MG63 (cell line): ENCODE measurements at places on chromosomes 6 and 20. TPM values are rescaled to one million over a fixed set of nuclear protein-coding genes. Genes with fewer than 3 reads are reported as not detected.

- DNase-seq: no peak
Measured at GRCh38 chr6:6559994-6560570, 28.4 kb upstream of the LY86 start.

Gene PRPH2
- total RNA-seq: not detected in 2 replicates

GRCh38 chr6:120116343-120116742, 766.8 kb upstream of the MAN1A1 start:
- no peak for DNase-seq

DNA sequence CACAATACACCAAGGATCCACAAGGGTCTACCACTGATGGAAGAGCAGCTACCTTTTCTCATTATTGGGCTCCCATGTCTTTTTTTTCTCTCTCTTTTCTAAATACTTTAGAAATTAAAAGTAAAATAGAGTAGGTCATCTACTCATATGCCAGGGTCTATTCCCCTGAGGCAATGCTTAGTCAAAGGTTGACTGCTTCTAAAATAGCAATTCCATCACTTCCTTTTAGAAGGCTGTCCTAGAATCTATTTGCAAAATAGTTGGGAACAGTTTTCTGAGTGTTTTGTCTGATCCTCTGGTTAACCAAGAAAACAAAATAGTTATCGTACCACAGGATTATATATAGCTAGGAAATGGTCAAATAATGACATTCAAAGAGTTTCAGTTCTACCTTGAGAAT, 174.1 kb downstream of the COL21A1 start:
- DNase-seq: no peak

DNA sequence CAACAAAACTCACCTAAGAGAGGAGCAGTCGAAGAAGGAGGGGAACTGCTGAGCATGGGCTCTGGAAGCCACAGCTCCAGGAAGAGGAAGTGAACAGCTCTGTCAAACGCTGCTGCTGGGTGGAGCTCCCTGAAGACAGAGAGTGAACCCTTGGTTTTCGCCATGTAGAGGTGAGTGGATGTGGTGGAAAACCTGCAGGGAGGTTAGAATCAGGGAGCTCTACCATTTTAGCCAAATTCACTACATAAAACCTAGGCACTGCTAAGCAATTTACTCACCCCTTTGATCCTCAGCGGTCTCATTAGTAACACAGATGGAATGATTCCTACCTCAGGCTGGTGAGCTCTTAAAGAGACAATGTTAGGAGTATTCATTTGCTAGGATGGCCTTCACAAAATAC, 19.4 kb upstream of the TFAP2A start:
- no peak for DNase-seq

DNA sequence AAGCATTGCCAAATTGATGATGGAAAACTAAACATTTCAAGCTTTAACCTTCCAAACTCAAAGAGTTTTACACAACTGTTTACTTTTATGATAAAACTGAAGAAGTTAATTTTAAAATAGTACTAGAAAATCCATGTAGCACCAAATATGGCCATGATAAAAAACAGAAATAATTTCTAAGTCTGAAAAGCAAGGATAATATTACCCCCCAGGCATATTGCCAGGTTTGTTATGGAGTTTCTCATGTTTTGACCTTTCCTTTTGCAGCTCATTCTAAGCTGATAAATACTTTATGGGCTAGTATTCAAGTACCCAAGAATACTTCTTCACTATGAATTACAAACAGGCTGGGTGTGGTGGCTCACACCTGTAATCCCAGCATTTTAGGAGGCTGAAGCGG, 209.9 kb upstream of the ZFP64 start:
- no peak for DNase-seq

Gene ELOVL4
- 0.10 and 0.20 TPM in 2 replicates for total RNA-seq

DNA sequence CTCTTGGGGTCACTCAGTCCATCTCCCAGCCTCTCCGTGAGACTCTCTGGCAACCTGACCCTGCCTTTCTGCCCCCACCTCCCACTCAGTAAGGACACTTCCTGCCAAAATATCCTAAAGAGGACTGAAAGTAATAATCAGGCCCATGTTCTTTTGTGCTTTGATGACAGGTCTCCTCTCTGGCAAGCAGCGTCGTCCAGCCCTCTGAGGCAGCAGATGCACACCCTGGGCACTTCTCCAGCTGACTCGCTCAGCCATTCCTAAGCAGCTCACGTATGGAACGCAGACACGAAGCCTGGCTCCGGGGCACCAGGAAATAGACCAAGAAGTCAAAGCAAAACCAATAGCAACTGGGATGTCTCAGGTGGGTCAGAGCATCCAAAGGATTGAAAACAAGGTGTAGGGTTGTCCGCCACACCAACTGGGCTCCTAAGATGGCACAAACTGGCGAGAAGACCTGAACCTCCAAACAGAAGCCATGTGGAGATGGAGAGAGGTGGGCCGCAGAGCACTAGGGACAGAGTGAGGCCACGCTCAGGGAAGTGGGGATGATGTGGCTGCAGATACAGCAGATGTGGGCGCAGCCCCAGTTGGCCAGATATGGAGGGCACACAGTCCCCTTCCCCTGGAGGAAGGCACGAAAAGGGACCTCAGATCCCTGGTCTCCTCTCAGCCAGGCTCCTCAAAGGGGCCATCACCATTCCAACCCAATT, 99.3 kb downstream of the PRND start:
- DNase-seq: peak; percentile 91

- DNase-seq: no peak
Measured at GRCh38 chr6:36962874-36963273, 8.3 kb downstream of the PI16 start.

Gene WFDC5
- total RNA-seq: not detected in 2 replicates

Gene NCOA7
- total RNA-seq: 6.7 and 10.6 TPM in 2 replicates

Gene CLIC5
- total RNA-seq: not detected in 2 replicates

GRCh38 chr6:138456401-138456790, 42.9 kb downstream of the NHSL1 start:
- no peak for DNase-seq

GRCh38 chr6:77356821-77357220, 106.5 kb downstream of the HTR1B start:
- no peak for DNase-seq

GRCh38 chr6:82365016-82365795, 1.6 kb downstream of the TPBG start:
- DNase-seq: peak; percentile 64

DNA sequence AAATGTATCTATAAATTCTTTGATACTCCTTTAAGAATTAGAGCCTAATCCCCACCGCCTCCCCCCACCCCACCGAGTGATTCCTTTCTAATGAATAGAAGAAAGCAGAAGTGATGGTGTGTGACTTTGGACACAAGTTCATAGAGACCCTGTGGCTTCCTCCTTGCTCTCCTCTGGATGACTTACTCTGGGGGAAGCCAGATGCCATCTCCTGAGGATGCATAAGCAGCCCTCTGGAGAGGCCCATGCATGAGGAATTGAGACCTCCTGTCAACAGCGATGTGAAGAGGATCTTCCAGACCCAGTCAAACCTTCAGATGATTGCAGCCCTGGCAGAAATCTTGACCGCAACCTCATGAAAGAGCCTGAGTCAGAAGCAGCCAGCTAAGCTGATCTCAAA, 21.1 kb downstream of the AHCY start:
- DNase-seq: no peak

GRCh38 chr6:136066005-136066404, 184.1 kb downstream of the MTFR2 start:
- no peak for DNase-seq

DNA sequence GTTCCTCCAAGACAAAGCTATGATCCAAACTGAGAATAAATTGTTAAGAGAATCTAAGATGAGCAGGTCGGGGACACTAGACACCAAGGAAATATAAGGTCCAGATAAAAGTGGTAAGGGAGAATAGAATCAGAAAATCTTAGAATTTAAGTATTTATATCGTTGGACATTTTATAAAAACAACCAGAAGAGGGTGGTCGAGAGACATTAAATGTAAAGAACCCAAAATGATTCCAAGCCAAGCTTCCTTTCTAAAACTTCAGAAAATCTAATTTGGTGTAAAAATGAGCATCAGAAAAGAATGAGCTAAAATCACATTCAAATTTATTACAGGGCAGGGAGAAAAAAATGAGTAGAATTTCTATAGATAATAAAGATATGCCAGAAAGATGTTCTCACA, 97.8 kb upstream of the OGFRL1 start:
- no peak for DNase-seq

Gene PHACTR3
- total RNA-seq: not detected in 2 replicates

GRCh38 chr20:38434301-38434741, 807 bp downstream of the SNHG17 start:
- no peak for DNase-seq

Gene RIPOR2
- 0.40 and 0.42 TPM in 2 replicates for total RNA-seq

DNA sequence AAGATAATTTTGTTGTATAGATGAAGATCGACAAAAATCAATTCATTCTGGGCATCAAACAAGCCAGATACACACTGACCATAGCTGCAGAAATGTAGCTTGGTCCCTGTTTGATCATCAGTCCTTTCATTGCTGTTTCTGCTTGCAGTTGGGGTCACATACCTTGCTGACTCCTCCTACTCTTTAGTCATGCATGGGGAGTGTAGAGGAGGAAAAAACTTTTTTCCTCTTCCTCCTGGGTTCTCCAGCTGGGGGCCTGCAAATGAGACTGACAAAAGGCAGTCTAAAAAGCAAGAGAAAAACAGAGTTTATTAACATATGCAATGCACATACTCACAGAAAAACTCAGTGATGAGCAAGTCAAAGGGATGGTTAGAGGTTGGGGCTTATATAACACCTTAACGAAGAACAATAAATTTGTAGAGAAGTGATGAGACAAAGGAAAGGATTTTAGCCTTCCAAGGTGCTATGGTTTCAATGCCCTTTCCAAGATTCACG, 105.8 kb downstream of the QRSL1 start:
- DNase-seq: no peak

Gene SPATA25
- total RNA-seq: not detected in 2 replicates

Gene CNR1
- total RNA-seq: 0.07 and 0.72 TPM in 2 replicates

Gene PDYN
- not detected in 2 replicates for total RNA-seq
